Chondrocyte (in vitro differentiated cells): ENCODE measurements at places on chromosomes 7 and 10.

- DNase-seq: no peak
Measured at GRCh38 chr10:68871105-68871711, 29.9 kb upstream of the DDX50 start.

GRCh38 chr10:77398558-77398957 is 239.1 kb downstream of the KCNMA1 start:
- DNase-seq: no peak

- no peak for DNase-seq
Measured at GRCh38 chr10:15436696-15437095, 65.6 kb upstream of the FAM171A1 start.

GRCh38 chr10:46048152-46048551 is 2.1 kb upstream of the MSMB start:
- DNase-seq: no peak

DNA sequence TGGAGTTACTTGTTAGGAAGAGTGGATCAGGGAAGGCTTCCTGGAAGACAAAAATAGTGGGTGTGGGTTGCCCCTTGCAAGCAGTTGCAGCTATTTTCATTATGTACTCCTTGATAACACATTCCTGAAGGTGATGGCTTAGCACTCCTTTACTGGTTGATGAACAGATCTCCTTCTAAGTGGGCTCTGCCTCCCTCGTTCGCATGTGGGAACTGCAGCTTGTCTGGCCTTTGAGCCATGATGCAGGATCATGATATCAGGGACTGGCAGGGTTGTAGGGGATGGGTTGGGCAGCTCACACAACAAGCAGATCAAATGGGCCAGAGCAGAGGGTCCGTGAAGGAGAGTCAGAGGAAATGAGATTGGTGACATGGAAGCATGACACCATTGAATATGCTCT is 28.8 kb upstream of the LRRC4 start:
- no peak for DNase-seq

DNA sequence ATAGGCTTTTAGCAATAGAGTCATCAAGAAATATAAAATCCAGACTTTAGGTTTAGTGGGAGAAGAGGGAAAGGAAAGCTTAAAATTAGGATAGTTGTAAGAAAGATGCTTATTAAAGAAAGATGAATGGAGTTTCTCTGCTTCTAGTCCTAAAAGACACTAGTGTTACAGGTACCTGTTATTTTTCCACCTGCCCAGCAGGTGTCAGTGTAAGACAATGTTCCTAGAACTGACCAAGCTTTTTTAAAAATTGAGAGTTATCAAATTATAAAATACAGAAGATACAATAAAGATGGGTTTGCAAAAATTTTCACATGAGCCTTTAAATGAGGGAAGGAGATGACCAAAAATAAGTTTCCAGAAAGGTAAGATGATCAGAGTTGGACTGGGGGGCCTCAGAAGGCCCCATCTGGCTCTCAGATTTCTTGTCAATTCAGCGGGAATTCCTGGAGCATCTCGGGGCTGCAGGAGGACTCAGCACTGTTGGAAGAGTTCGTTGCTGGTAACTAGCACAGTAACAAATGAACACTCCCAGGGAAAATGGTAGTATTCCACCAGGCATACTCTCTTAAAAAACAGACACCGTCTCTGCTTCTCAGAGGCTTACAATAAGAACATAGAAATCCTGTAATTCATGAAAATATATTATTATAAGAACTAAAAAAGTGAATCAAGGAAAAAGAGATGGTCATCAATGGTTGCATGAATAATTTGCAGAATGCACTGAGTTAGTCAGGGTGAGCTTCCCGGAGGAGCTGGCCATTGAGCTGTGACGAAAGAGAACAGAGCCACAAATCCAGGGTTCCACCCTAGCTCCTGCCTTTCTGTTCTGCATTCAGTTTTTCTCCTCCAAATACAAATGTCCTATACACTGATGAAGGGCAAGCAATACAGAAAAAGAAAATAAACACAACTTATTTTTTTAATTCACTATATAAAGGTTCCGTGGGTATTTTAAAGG is 71.8 kb upstream of the PIK3CG start:
- no peak for DNase-seq
